ENCODE measurements at places on chromosomes 5 and 9.

DNA sequence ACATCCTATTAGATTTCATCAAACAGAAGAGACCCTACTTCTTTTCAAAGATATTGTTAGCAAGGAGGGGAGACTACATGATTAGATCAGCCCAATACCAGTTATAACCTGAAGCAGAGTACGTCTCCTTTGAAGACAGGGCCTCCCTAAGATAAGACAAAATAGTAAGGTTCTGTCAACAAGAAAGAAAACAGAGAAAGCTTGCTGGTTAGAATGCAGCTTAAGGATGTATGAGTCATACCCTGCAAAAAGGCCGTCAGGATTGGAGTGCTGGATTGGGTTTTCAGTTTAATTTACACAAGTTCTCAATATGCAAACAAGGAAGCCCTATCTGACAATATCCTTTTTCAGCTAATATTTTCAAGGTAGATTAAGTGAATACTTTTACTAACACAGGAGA lies 1581.2 kb upstream of the WWC1 start:
- no peak for DNase-seq

DNA sequence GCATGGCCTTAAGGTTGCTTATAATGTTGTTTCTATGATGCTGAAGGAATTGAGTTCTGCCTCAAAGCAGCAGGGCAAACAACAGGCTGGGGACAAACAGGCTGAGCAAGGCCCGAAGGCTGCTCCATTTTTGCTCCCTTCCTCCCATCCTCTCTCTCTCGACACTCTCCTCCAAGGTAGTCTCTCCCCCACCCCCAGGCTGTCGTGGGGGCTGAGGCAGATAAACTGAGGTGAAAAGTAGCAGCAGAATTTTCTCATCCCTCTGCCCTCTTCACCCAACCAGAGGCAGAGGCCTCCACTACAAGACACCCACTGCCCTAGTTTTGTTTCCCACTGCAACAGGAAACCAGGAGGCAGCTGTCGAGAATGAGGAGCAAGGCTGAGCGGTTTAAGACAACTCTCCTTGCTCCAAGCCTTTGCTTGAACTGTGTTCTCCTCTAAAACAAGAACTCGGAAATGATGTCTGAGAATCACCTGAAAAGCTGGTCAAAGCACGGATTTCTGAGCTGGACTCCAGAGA lies 13.5 kb upstream of the GNA14 start:
- no peak for DNase-seq

- DNase-seq: no peak
Measured at GRCh38 chr9:91945277-91946085, 4.5 kb downstream of the ROR2 start.

GRCh38 chr5:179623906-179624741 lies 653 bp upstream of the HNRNPH1 start:
- DNase-seq: no peak

- DNase-seq: no peak
Measured at GRCh38 chr5:163880302-163880701, 374.9 kb downstream of the MAT2B start.

DNA sequence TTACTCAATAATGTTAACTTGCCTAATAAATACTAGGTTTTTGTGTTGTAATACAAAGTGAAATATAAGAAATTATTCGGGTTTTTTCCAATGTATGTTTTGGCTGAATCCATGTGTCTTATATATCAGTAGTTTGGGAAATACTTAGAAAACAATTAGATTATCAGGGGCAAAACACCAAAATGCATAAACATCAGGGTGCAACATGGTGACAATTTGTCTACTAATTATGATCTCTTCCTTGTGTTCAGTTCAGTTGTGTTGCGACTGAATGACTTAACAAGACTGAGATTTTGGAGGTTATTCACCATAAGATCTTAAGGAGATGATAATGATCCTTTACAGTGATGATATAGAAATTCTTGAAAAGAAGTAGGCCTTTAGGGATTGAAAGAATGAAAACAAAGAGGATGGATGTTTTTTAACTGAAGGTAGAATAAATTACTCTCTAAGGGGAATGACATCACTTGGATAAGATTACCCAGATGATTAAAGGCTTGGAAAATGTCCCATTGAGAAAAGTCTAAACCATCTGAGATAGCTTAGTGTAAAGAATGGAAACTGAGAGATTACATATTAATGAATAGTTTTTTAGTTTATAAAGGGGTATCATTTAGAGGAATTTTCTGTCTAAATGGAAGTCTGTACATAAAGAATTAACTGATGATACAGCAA lies 415.8 kb downstream of the SPATA31D1 start:
- no peak for DNase-seq

DNA sequence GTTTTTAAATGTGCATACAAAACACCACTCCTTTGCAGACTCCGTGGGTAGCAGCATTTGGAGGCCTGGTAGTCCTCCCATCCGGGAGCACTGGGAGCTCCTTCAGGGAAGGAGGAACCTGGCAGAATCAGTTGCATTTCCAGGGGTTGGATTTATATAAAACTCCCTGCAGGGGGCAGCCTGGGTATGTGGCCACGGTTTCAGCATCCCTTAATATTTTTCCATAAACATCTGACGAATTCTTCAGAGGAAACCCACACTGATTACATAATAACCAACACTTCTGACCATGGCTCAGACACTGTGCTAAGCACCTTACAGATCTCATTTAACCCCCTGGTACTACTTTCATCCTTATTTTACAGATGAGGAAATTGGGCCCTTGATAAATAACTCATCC lies 6.1 kb upstream of the AFAP1L1 start:
- peak; percentile 48 for DNase-seq

DNA sequence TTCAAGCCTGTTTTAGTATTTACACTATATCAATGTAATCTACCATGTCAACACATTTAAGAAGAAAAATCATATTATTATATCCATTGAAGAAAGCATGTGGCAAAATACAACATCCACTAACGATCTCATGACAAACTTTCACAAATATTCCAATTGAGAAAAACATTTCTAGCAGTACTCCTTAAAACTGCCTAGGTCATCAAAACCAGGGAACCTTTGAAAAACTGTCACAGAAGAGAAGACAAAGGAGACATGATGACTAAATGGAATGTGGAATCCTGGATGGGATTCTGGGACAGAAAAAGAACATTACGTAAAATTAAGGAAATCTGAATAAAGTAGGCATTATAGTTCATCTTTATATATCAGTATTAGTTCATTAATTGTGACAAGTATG lies 1091.3 kb upstream of the CDH6 start:
- DNase-seq: no peak

DNA sequence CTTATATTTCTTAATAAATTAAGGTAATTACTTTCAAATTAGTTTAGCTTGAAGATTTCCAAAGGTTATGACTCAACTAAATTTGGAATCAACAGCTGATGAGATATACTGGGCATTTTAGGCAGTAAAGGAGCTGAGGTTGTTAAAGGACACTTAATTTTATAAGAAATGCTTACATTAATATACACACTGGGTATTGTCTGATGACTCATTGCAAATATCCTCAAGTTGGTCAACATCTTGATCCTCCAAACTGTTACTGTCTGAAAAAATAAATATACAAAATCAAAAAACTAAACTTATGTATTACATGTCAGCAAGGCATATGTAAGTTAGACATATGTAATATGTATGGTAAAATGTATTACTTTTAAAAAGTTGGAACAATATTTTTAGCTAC lies 3.4 kb downstream of the GFM2 start:
- no peak for DNase-seq

Data from pons (tissue), 1 donor.